Gastrocnemius medialis (tissue), 4 donors: ENCODE measurements at places on chromosomes 1 and 21. TPM values are rescaled to one million over a fixed set of nuclear protein-coding genes. Genes with fewer than 3 reads are reported as not detected.

GRCh38 chr1:227788271-227789083 is 27.0 kb upstream of the PRSS38 start:
- H3K4me3 ChIP-seq: peak overlapping the region; percentile 69
- H3K27ac ChIP-seq: peak overlapping the region; percentile 77
- no peaks in the 10 kb centered on the region for H3K36me3 ChIP-seq

GRCh38 chr1:56967900-56968832 is 2.4 kb upstream of the C8B start:
- DNase-seq: no peak
- H3K27me3 ChIP-seq: no peaks in the 10 kb centered on the region
- H3K4me1 ChIP-seq: no peaks in the 10 kb centered on the region
- H3K27ac ChIP-seq: no peak overlapping the region

DNA sequence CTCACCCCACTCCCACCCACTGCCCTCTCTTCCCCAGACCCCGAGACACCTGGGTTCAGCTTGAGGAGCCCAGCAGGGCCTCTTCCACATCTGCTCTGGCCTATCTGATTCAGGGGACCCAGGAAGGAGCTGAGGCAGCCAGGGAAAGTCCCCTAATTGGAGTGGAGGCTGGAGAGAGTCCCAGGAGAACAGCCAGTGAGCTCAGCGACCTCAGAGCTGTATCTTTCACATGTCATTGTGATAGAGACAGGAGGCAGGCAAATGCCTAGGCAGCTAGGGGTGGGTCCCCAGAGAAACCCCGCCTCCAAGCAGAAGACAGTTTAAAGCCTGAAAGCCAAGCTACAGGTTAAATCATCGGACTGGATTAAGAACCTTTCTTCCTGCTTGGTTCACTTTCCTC is 122.7 kb downstream of the MATN1 start:
- no peaks in the 10 kb centered on the region for H3K4me1 ChIP-seq
- peaks cover 12% of the 10 kb centered on the region for H3K27me3 ChIP-seq
- H3K4me3 ChIP-seq: no peak overlapping the region
- DNase-seq: no peak

- no peaks in the 10 kb centered on the region for H3K27me3 ChIP-seq
- no peak overlapping the region for H3K4me3 ChIP-seq
- no peak for DNase-seq
Measured at GRCh38 chr1:203700901-203701300, 64.1 kb upstream of the LAX1 start.

GRCh38 chr1:180534214-180534613 is 24.6 kb upstream of the OVAAL start:
- H3K27ac ChIP-seq: no peak overlapping the region
- H3K36me3 ChIP-seq: no peaks in the 10 kb centered on the region
- no peak overlapping the region for H3K4me3 ChIP-seq
- H3K27me3 ChIP-seq: no peaks in the 10 kb centered on the region
- no peak for DNase-seq

DNA sequence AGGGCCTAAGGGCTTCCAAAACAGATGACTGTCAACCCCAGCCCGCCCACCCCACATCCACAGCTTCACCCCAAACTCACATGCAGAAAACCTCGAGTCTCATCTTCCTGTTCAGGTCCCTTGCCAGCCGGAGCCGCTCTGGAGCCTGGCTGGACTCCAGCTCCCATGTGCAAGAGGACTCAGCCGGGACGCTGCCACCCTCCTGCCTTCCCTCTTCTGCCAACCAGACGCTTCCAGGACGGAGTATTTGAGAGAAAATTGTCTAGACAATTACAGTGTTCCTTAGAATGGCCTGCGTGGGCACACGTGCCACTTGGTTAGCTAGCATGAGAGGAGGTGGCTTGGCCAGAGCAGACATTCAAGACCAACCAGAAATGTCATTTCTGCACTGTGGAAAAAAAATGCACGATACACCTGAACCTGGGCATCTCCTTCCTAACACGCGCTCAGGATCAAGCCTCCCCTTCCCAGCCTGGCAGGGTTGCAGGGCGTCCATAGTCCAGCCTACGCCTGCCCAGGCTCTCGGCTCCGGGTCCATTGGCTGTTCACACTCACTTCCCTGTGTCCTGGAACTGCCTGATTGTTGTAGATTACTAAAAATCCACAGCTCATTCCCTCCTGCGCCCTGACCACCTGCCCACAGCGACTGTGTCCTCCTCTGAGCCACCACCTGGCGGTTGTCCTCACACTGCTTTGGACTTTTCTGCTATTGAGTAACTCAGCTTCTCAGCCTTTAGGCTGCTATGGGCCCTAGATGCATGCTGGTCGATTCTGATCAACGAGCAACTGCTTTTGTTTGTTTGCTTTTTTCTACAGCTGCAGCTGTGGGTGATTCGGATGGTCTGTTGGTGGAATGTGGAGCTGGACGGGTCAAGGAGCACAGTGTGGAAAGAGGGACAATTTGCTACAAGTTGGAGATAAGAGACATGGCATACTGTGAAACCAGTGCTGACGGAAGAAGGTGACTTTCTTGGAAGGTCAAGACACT is at the start of gene CLDN14:
Gene CLDN14, minus strand, starts transcription at position 708 of the 988 bp plus-strand sequence. CDS start 18,427 bp downstream, outside the sequence.
- peaks cover 6% of the 10 kb centered on the region for H3K4me1 ChIP-seq
- H3K36me3 ChIP-seq: no peaks in the 10 kb centered on the region
- no peak within 1 kb of the TSS for H3K4me3 ChIP-seq
- no peaks in the 10 kb centered on the region for H3K27me3 ChIP-seq
- H3K27ac ChIP-seq: no peak within 1 kb of the TSS

- H3K36me3 ChIP-seq: no peaks in the 10 kb centered on the region
- no peaks in the 10 kb centered on the region for H3K27me3 ChIP-seq
- no peak for DNase-seq
- H3K27ac ChIP-seq: no peak overlapping the region
- no peaks in the 10 kb centered on the region for H3K4me1 ChIP-seq
- no peak overlapping the region for H3K4me3 ChIP-seq
Measured at GRCh38 chr1:19013826-19014548, 57.5 kb upstream of the IFFO2 start.

DNA sequence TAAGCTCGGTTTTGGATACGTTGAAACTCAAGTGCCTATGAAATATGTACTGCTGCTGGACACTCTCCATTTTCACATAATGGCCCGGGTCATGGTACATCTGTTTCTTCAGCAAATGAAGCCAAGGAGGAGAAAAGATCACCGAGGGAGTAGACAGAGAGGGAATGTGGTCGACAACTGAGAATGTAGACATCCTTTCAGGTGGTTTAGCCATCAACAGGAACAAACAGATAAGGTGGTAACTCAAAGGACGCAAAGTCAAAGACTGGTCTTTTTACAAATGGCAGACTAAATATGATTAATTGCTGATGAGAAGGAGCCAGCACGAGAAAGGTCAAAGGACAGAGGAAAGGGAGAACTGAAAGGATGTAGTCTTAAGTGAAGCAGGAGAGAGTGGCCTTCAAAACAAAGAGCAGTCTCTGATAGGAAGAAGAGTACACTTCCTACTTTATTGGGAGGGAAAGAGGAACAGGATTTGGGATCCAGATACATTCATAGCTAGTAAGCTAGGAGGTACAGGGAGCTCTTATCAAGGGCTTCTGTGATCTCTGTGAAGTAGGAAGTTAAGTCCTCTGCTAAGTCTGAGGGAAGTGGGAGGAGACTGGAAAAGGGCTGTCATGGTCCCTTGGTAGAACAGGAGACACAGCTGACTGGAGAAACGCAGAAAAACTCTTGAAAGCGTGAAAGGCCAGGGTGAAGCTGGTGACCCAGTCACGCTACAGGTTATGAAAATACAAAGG is 28.3 kb downstream of the NUP133 start:
- no peak for DNase-seq
- H3K27me3 ChIP-seq: no peaks in the 10 kb centered on the region
- no peak overlapping the region for H3K27ac ChIP-seq

Gene RGS2
- 2.7 TPM for total RNA-seq

DNA sequence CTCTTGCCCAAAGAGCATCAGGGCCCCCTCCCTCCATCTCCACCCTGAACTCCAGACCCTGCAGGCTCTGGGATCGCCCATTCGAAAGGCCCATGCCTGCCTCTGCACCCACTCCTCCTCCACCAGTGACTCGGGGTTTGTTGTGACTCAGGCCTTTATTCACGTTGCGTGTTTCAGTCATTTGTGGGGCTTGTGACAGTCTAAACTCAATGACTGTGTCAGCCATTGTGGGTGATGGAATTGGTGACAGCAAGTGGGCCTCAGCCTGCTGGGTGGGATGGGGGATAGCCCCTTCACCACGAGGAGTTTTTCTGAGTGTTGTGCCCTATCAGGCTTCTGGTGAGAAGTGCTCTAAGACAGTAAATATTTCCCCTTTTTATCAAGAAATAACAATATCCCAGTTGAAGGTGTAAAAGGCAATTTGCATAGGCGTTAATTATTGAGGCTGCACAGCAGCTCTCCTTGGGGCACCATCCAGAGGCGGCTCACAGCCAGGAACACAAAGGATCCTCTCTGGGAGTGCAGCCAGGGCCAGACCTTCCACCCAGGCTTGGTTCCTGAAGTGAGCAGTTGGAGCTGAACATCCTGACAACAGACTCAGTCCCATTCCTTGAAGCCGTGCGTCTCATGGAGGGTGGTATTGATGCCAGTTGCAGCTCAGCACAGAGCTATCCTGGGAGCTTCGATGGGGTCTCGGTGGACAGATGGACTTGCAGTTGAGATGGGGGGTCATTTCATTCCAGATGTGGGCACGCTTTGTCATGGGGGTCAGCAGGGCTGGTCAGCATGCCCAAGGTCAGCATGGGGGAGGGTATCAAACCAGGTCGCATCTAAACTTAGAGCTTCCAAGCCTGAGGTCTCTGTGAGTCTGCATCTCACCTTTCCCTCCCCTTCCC is 135.6 kb upstream of the CACNA1E start:
- H3K36me3 ChIP-seq: no peaks in the 10 kb centered on the region
- H3K27ac ChIP-seq: no peak overlapping the region
- no peaks in the 10 kb centered on the region for H3K27me3 ChIP-seq
- H3K4me1 ChIP-seq: no peaks in the 10 kb centered on the region
- no peak for DNase-seq

GRCh38 chr1:76140227-76140626 is 65.7 kb downstream of the ST6GALNAC3 start:
- H3K4me3 ChIP-seq: no peak overlapping the region
- H3K27me3 ChIP-seq: no peaks in the 10 kb centered on the region
- H3K4me1 ChIP-seq: peaks cover 6% of the 10 kb centered on the region
- DNase-seq: no peak
- H3K36me3 ChIP-seq: no peaks in the 10 kb centered on the region

- H3K27ac ChIP-seq: no peak overlapping the region
- no peaks in the 10 kb centered on the region for H3K4me1 ChIP-seq
- DNase-seq: no peak
- no peaks in the 10 kb centered on the region for H3K36me3 ChIP-seq
Measured at GRCh38 chr21:41840880-41841279, 38.3 kb downstream of the PRDM15 start.

Gene KRTAP19-5
- not detected for total RNA-seq

DNA sequence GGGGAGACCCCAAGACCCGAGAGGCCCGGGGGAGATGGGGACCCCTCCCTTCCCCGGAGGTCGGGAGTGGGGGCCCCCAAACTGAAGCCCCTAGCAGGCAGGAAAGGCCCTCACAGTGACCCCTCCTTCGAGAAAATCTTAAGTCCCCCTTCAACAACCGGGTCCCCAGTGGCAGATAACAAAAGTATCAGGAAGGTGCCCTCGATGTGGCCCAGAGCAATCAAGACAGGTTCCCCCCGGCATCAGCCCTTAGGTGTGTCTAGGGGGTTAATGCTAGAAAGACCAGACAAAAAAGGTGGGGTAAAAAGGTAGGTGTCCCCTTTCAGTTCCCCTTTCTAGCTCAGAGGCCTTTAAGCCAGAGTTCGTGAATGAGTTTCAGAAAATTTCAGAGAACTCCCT is 282 bp upstream of the ECE1 start:
- peak overlapping the region; percentile 67 for H3K4me3 ChIP-seq
- peaks cover 16% of the 10 kb centered on the region for H3K4me1 ChIP-seq
- H3K36me3 ChIP-seq: peaks cover 4% of the 10 kb centered on the region
- DNase-seq: no peak

Gene KCNE1
- not detected for total RNA-seq

Gene MTHFR
- 19.2 TPM for total RNA-seq

- no peaks in the 10 kb centered on the region for H3K27me3 ChIP-seq
- no peak overlapping the region for H3K4me3 ChIP-seq
- no peak overlapping the region for H3K27ac ChIP-seq
- peaks cover 99% of the 10 kb centered on the region for H3K36me3 ChIP-seq
Measured at GRCh38 chr1:109316506-109316905, 9.7 kb upstream of the MYBPHL start.

GRCh38 chr1:209742409-209743144 is 13.3 kb upstream of the TRAF3IP3 start:
- no peaks in the 10 kb centered on the region for H3K4me1 ChIP-seq
- H3K4me3 ChIP-seq: no peak overlapping the region
- no peaks in the 10 kb centered on the region for H3K27me3 ChIP-seq
- DNase-seq: no peak
- H3K36me3 ChIP-seq: no peaks in the 10 kb centered on the region

GRCh38 chr1:230208619-230209261 is 141.7 kb downstream of the GALNT2 start:
- no peaks in the 10 kb centered on the region for H3K27me3 ChIP-seq
- H3K36me3 ChIP-seq: no peaks in the 10 kb centered on the region
- H3K4me3 ChIP-seq: no peak overlapping the region
- peak; percentile 67 for DNase-seq

DNA sequence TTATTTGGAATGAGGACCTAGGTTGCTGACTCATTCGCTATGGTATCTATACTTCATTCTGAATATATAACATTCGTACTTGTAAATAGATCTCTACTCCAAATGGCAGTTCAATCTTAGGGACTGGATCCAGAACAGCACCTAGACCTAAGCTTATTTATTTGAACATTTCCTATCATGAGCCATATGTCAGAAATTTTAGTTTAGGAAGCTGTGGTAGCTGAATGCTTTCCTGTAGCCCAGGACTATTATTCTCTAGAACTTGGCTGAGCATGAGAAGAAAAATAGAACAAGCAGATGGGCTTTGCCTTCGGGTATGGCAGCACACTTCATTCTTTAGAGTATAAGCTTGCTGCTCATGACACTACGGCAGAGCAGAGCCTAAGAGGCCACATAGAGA is 1114.4 kb upstream of the B3GALT2 start:
- no peaks in the 10 kb centered on the region for H3K4me1 ChIP-seq
- no peak overlapping the region for H3K27ac ChIP-seq
- H3K36me3 ChIP-seq: no peaks in the 10 kb centered on the region
- no peak overlapping the region for H3K4me3 ChIP-seq

Gene RNU1-2
- total RNA-seq: not detected

DNA sequence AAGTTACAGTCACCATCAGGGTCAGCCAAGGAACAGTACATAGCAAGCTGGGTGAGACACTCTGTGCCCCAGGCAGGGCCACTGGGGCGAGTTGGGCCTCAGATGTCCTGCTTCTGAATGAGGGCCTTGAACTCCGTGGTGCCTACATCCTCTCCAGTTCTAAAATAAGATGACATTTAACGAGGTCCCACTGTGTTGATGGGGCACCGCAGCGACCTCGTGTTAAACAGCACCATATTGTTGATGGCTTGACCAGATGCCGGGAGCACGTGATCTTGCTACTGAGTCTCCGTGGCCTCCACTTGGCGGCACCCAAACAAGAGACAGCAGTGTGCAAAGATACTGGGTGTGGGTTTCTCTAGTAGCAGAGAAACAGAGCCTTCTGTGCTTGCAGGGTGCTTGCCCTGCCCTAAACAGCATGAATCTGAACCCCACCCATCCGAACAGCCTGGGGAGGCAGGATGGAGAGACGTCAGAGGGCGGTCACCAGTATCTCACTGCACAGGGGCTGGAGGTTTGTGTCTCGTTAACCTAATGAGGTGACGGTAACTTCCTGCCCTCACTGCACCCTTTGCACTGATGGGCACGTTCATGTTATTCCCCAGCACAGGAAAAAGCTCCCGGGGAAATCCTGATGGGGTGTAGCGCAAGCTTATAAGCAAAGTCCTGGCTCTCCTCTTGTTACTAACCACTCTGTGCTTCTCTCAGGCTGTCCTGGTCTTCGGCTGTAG is 324.4 kb downstream of the AJAP1 start:
- no peaks in the 10 kb centered on the region for H3K4me1 ChIP-seq
- H3K27me3 ChIP-seq: no peaks in the 10 kb centered on the region
- no peak for DNase-seq
- no peaks in the 10 kb centered on the region for H3K36me3 ChIP-seq
- H3K4me3 ChIP-seq: no peak overlapping the region
- no peak overlapping the region for H3K27ac ChIP-seq

Gene ZYG11A
- not detected for total RNA-seq
